ENCODE measurements at places on chromosomes 6 and 20.

GRCh38 chr6:68082086-68082485, 553.0 kb upstream of the ADGRB3 start:
- DNase-seq, result no peak

- no peak for DNase-seq
Observed at GRCh38 chr6:165098165-165098564, 211.2 kb downstream of the C6orf118 start.

GRCh38 chr20:53622247-53623133, 28.9 kb upstream of the ZNF217 start:
- peak; percentile 21 for DNase-seq

GRCh38 chr6:109478222-109478805, 4.7 kb downstream of the ZBTB24 start:
- DNase-seq, result no peak

GRCh38 chr6:139159016-139159415, 24.1 kb downstream of the HECA start:
- no peak for DNase-seq

DNA sequence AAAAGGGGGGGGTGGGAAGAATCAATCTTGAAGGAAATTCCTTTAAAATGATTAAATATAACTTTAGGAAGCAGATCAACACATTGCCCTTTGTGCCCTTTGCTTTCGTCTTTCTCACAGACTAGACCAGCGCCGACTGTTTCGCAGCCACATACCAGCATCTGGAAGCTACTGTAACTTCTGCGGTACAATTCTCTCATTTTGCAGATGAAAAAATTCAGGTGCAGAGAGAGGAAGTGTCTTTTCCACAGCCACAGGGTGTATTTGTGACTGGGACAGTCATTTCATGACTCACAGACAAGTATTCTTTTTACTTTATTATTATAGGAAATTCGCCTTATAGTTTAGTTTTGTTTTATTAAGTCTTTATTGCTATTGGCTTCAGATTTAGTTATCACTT, 84.2 kb downstream of the UST start:
- DNase-seq, result no peak

DNA sequence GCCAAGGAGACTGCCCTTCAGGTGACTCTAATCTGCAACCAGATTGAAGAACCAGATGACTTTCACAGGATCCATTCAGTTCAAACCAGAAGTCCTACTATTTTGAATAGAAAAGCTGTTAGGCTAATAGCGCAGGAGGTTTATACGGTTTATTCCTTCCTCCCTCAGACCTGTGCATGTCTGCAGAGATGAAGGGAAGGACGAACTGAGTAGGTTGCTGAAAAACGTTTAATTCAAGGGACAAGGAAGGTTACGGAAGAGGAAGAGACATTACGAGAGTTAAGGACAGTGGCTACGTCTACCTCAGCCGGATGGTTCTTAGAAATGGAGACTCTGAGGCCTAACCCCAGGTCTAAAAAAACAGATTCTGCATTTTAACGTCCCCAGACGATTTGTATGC, 978 bp downstream of the AURKA start:
- DNase-seq, result no peak

- no peak for DNase-seq
Observed at GRCh38 chr20:46507760-46508407, 5.5 kb downstream of the ZNF334 start.

DNA sequence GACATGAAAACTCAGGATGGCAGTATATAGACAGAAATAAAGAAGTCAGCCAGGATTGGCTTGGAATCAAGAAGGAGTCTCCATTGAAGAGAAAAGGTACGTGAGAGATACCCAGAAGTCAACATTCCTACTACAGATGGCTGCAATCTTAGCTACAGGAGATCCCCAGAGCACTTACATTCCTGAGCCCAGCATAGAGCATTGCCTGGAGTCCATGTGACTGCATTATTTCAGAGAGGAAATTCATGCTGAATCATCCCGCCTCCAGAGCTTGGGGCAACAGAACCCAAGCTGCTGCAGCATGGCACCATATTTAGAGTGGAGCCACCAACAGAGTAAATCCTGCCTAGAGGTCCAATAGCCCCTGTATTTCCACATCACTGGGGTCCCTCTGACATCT, 125.0 kb upstream of the GRIK2 start:
- DNase-seq, result no peak

GRCh38 chr6:112883095-112883494, 536.0 kb downstream of the RFPL4B start:
- DNase-seq, result no peak

GRCh38 chr20:53157443-53158408, 185.6 kb downstream of the TSHZ2 start:
- no peak for DNase-seq

GRCh38 chr6:5746759-5747130, 260.0 kb downstream of the NRN1 start:
- no peak for DNase-seq

- DNase-seq, result peak; percentile 74
Observed at GRCh38 chr6:150891888-150892485, 26.5 kb downstream of the MTHFD1L start.

DNA sequence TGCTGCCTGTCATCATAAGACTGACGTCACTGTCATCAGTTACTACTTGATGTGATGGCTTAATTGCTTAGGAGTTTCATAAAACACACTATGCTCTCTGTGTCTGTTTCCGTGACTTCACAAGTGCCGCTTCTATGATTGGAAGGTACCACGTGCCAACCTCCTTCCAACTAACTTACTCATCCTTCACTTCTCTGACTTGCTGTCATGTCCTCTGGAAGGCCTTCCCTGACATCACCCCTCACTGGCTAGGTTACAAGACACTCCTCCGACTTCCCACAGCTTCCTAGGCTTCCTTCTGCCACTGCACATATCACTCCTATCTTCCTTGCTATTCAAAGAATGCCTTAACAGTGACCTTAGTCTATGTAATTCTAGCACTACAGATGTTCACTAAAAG, 20.4 kb downstream of the SERINC3 start:
- DNase-seq, result no peak

- DNase-seq, result no peak
Observed at GRCh38 chr6:129893640-129894039, 32.5 kb upstream of the TMEM244 start.

GRCh38 chr6:101195588-101195987, 197.9 kb upstream of the GRIK2 start:
- DNase-seq, result no peak

DNA sequence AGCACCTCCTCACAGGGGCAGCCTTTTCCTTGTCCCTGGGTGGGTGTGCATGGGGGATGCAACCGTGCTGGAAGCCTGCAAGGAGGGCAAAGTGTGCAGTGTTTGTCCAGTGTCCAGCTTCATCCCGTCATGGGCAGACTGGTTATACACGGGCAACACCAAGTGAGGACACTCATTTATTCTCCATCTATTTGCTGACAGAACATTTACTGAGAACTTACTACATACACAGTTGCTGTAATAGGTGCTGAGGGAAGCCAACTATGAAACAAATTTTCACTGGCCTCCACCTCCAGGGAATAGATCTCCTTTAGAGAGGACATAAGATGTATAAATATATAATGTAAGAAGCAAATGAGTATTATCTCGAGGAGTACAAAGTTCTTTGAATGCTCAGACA, 136.7 kb downstream of the LRFN2 start:
- DNase-seq, result no peak

- DNase-seq, result no peak
Observed at GRCh38 chr6:70094156-70094555, 208.7 kb downstream of the COL9A1 start.

DNA sequence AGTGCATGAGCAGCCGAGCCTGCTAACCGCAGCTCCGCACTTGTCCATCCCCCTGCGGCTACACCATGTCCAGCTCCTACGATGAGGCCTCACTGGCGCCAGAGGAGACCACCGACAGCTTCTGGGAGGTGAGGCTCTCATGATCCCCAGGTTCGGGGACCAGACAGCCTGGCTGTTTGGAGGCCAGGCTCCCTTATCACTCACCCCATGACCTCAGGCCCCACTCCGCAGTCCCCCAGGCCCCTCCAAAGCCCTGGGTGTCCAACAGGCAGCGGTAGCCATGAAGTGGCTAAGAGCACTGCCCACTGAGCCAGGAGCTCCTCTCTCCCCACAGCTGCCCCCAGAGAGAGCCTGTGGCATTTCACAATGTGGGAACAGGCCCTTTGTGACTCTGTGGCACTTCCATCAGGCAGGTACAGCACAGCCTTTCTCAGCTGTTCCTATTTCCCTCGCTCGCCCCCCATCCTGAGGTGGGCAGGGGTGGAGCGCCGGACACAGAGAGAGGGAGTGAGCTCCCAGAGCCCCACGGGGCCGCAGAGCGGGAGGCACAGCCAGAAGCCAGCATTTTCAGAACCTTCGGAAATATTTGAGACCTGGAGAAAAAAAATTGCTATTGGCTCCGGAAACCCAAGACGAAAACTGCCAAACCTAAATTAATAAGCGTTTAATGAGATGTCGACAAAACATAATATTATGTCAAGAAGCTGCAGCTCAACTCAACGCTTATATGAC, 29.7 kb downstream of the SPDEF start:
- no peak for DNase-seq

- DNase-seq, result no peak
Observed at GRCh38 chr20:44357020-44357419, 1.5 kb downstream of the HNF4A start.

DNA sequence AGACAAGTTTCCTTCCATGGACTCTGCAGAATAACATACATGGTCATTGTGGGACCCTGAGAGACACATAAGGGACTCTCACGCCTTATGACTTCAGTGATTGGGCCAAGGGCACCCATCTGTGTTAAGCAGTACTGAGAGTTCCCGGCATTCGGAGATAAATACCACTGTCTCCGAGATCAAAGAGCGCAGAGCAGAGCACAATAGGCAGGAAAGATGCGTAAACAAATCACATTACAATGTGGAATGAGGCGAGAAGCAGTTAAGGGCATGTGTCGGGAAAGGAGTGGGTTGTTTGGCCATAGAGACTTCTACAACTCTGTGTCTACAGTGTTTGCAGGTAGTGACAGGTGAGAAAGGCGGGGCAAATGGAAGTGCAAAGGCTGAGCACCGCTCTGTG, 57.6 kb downstream of the NRSN1 start:
- no peak for DNase-seq

DNA sequence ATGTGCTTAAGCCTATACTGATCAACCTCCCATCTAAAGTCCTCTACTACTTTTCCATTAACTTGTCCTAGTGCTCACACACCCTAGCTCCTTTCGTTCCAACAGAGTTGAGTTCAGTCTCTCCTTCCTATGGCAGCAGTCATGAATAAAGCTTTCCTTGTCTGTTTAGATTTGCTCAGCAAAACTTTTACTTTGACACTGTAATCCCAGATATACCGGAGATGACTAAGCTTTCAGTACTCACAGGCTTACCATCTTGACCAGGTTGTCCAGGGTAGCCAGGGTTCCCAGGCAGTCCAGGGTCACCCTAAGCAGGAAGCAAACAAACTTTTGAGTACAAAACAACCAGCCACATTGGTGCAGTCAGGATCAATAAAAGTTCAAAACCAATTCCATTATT, 90.7 kb downstream of the COL21A1 start:
- no peak for DNase-seq

DNA sequence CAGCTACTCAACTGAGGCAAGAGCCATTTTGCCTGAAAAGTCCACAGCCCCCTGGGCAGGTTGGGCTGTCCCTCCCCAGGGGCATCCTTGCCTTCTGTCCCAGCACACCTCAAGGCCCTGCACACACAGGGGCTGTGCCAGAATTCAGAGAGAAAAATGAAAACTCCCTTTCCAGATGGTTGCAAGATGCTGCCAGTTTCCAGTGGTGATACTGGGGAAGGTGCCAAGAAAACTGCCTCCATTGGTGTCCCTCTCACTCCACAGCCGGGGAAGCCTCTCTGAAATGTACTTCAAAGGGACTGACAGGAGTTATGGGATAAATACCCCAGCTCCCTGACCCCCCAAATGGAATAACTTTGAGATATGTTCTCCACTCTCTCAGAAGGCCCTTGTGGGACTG, 154.2 kb upstream of the MAFB start:
- DNase-seq, result no peak

GRCh38 chr20:2141600-2142575, 40.3 kb downstream of the STK35 start:
- DNase-seq, result no peak

DNA sequence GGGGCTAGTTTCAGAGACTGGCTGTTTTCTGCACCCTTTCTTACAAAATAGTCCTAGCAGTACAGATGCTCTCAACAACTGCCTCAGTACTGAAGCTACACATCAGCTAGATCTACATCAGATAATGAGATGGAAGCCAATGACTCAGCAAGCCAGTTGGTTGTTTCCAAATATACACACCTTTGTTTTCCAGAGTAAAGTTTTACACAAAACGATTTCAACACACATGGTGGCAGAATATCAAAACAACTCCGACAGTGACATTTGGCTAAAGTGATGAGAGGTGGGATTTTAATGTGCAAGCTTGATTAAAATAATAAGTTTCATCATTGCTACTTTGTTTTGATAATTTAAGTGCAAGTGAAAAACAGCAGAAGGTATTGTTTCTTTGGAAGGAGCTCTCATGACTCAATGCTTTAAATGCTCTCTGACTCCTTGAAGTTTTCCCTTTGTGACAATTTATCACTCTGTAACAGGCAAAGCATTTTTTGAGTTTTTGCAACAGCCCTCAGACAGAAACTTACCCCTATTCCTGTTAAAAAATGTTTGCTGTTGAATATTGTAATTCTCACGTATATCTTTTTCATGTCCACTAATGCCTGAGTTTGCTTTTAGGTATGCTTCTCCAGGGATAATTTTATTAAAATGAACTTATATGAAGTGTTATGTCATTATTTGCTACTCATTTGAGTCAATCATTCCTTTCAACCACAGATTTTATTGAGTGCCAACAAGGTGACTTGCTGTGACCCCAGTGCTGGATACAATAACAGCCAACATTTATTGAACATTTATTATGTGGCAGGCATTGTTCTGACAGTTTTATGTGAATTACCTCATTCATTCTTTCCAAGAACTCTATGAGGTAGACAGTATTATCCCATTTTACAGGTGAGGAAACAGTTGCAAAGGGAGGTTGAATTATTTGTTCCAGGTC, 882.0 kb downstream of the TFAP2A start:
- DNase-seq, result no peak

GRCh38 chr6:169829786-169830185, 78.4 kb downstream of the ERMARD start:
- DNase-seq, result no peak

GRCh38 chr6:95767897-95768463, 190.6 kb downstream of the MANEA start:
- DNase-seq, result no peak

- no peak for DNase-seq
Observed at GRCh38 chr6:47169785-47170616, 127.9 kb upstream of the ADGRF1 start.

GRCh38 chr20:32968478-32969241, 35.6 kb downstream of the SUN5 start:
- no peak for DNase-seq

DNA sequence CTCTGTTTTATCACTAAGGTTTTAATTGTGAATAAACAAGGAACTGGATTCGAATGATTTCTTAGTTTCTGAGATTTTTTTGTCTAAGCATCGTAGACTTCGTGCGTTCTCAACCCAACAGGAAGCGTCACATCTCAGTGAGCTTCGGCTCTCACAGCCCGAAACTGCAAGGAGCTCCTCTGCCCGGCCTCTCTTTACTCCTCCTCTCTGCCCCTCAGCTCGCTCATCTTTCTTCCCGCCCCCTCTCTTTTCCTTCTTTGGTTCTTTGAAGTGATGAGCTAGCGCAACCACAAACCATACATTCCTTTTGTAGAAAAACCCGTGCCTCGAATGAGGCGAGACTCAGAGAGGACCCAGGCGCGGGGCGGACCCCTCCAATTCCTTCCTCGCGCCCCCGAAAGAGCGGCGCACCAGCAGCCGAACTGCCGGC, 480 bp upstream of the NT5E start:
- DNase-seq, result no peak
